Bronchial epithelial cell (primary cell): ENCODE measurements at places on chromosomes 12 and 14.

DNA sequence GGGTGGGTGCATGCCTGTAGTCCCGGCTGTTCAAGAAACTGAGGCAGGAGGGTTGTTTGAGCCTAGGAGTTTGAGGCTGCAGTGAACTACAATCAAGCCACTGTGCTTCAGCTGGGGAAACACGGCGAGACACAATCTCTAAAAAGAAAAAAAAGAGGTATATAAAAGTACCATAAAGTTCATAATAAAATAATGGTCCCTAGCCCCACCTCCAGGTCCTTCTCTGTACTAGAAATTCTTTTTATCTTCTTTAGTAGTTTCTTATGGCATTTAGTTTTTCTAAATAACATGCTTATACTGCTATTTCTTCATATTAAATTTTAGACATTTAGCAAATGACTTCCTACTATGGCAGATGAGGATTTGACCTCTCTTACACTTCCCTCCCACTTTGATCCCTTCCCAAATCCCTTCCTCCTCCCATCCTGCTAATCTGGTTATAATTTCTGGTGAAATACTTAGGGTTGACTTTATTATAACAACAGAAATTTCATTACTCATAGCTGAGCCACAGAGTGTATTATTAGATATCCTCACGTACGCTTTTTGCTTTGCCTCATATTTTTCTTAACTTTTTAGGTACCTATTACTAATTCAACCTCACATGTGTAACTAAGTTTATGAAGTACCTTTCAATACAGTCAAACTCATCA is 94.7 kb downstream of the SLC41A2 start:
- DNase-seq = no peak

- no peak for DNase-seq
Measured at GRCh38 chr12:70615174-70615866, 21.9 kb downstream of the PTPRB start.

GRCh38 chr14:91232052-91232451 is 12.5 kb downstream of the GPR68 start:
- DNase-seq = no peak

GRCh38 chr12:54463034-54463433 is 10.4 kb downstream of the GTSF1 start:
- peak; percentile 87 for DNase-seq

GRCh38 chr12:68117661-68118060 is 41.9 kb downstream of the IFNG start:
- DNase-seq = no peak

DNA sequence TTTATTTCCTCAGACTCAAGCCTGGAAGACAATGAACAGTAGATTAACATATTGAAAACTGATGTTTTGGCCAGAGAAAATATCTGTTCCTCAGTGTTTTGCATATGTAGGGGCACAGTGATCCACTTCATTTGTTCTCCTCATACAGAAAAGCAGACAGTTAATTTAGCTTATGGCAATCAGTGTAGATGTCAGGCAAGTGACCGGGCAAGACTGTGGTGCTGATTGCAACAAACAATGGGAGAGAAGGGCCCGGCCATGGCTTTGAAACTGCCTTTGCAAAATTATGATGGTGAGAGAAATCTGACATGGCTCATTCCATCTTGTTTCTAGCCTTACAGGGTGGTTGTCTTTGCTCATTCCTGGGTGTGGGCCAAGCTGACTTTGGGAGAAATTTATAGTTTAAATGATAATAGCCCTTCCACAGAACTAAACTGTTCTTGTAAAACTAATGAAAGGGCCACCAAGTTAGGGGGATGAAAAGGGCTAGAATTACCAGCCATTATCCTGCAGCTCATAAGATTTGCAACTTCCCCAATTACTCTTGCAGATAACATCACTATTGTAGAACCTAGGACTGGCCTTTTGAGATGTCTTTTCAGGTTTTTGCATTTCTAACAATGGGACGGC is 220.3 kb downstream of the KTN1 start:
- no peak for DNase-seq
